ENCODE measurements at places on chromosomes 12 and 14.

GRCh38 chr12:74171478-74171909, 366.1 kb upstream of the ATXN7L3B start:
- no peak for DNase-seq

DNA sequence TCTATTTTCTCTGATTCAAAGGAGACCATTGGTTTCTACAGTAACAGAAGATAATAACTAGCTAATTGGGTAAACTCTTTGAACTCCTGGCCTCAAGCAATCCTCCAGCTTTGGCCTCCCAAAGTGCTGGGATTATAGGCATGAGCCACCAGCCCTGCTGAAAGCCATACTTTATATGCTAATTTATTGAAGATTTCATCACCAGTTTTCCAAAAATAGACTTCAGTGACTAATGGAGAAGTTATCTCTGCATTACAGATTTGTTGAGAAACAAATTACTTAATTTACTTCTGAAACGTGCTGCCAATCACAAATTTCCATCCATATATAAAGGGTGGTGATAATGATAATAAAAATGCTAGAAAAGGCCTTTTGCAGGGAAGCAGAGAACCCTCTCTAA, 1758.1 kb upstream of the SEL1L start:
- DNase-seq = no peak

GRCh38 chr12:116397148-116397547, 119.7 kb upstream of the MED13L start:
- no peak for DNase-seq

DNA sequence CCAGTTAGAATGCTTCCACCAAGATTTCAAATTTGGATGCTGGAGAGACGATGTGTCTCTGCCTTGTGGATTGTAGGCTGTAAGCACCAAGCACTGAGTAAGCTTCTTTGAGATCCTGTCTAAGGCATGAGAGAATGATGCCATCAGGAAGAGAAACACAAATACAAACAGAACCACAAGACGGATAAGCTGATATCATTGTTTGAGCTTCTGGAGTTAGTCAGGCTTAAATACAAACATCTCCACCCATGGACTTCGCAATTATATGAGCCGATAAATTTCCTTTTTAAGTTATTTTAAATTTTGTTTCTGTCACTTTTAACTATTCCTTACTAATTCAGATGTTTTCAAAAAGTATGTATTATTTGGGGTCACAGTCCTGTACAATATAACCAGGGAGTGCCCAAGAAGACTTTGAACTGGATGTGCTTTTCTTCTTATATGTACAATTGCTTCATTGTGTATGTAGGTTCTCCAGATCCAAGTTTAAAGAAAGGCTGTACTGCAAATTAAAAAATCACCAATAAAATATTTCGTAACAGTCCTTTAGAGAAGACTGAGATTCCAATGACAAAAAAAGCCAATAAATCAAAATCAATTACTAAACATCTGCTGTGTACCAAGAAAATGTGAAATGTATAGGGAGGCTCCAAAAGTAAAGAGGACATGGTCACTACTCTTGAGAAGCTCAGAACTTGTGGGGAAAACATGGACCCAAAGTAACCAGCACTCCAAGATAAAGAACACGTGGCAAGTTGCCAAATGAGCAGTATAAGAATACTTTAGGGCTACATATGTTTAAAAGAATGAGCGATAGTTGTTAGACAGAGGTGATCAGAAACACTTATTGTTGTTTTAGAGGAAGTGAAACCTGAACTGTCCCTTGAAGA, 274.1 kb downstream of the ADAMTS20 start:
- DNase-seq = no peak

- no peak for DNase-seq
These were observed 37.6 kb downstream of the RTRAF start for GRCh38 chr14:52026901-52027300.
